ENCODE measurements at places on chromosomes 16 and 17. TPM values are rescaled to one million over a fixed set of nuclear protein-coding genes. Genes with fewer than 3 reads are reported as not detected.

DNA sequence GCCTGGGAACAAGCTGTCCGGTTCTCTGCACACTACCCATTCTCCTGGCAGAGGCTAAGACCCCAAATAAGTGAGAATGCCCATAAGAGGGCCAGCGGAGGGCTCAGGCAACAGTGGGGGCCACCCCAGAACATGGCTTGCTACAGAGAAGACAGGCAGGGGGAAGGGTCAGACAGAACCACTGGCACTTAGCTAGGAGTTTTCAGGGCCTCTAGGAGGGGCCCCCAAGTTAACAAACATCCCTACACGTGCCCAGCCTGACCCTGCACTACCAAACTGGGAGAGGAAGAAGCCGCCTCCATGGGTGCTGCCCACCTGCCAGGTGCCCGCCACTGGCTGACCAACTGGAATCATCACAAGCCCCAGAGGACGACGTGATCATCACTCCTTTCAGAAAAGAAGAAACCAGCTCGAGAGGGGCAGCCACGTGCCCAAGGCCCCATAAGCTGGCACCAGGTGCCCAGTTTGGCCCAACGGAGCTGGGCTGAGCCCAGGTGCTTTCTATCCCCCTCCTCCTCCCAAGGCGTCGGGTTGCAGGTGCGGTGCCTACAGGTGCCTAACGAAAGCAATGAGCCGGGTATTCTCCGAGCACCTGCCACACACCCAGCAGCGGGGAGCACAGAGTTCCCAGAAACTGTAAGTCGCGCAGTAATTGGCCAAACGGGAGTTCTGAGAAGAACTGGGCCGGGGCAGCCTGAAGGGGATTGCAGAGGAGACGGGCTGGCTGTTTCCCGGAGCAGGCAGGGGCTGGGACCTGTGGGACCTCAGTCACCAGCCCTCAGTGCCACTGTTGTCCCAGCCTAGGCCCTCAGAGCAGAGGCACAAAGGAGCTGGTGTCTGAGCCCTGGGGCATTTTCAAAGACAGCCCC lies 13.2 kb downstream of the RPH3AL start:
- no peak overlapping the region for H3K4me3 ChIP-seq
- no peak overlapping the region for H3K27ac ChIP-seq
- H3K27me3 ChIP-seq: no peaks in the 10 kb centered on the region
- H3K36me3 ChIP-seq: no peaks in the 10 kb centered on the region

GRCh38 chr17:81406117-81406953 lies 11.1 kb downstream of the BAHCC1 start:
- H3K4me1 ChIP-seq: peaks cover 15% of the 10 kb centered on the region
- peaks cover 22% of the 10 kb centered on the region for H3K27me3 ChIP-seq
- DNase-seq: no peak
- H3K27ac ChIP-seq: no peak overlapping the region

DNA sequence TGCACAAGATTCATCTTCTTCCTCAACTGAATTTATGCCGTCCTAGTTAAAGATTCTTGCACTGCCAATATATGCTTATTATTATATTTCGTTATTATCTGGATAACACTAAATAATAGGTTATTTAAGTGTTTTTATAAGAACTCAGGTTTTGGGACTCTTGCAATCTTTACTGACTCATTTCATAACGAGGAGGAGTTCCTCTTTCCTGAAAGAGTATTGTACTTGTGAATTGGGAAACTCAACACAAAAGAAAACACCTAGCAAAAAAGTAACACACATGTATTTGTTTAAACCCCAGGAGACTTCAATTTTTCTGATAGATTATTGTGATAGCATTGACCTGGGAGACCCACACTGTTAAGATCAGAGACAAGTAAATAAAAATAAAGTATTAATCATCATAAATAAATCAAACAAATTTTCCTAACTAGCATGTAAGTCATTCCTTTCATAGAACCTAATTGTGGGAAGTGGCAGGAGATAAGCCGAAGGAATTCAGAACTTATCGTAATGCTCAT lies 505.8 kb downstream of the KCNJ2 start:
- H3K4me3 ChIP-seq: no peak overlapping the region
- H3K4me1 ChIP-seq: peaks cover 7% of the 10 kb centered on the region
- H3K27me3 ChIP-seq: no peaks in the 10 kb centered on the region
- H3K36me3 ChIP-seq: no peaks in the 10 kb centered on the region
- H3K27ac ChIP-seq: no peak overlapping the region
- no peak for DNase-seq

DNA sequence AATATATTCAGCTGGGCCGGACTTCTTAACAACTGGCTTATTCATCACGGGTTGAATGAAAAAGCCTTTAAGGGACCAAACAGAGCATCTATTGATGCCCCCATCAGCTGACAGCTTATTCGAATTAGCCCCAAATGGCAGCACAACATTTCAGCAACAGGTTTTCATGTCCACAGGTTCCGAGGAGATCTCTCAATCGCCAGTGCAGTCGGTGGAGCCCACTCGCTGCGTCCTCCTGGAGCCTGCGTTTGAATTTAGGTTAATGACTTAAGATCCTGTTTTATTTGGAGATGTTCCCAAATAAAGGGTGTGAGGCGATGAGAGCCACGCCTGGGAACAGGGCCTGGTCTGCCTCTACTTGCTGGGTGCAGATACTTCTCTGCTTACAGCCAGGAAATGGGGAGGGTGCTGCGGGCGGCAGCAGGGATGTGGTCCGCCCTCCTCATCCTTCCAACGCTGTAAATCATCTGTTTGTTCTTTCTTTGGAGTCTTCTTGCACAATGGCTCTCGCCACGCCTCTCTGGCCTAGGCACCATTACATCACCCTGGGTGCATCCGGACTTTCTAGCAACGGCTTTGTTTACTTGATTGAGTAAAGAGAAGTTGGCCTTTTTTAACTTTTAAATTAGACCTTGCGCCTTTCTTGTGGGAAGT lies 22.6 kb downstream of the NDE1 start:
- H3K27me3 ChIP-seq: no peaks in the 10 kb centered on the region
- no peak overlapping the region for H3K4me3 ChIP-seq
- H3K27ac ChIP-seq: no peak overlapping the region
- DNase-seq: no peak

DNA sequence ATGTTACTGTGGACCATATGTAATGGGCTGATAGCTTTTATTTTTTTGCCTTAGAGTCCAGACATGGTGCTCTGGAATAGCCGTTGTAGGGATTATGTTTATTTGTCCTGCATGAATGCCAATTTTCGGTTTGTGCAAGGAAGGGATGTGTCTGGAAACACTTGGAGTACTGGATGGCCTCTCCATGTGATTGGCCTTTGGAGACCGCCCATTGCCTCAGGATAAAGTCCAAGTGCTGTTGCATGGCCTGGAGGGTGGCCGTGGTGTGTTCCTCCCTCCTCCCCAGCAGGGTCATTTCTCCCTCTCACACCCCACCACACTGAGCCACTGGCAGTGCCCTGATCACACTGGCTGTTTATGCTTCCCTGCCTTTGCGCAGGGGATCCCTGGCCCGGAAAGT lies 93.9 kb downstream of the MSI2 start:
- no peaks in the 10 kb centered on the region for H3K27me3 ChIP-seq
- no peak overlapping the region for H3K4me3 ChIP-seq
- H3K36me3 ChIP-seq: peaks cover 14% of the 10 kb centered on the region
- no peak for DNase-seq
- no peak overlapping the region for H3K27ac ChIP-seq

- H3K27me3 ChIP-seq: no peaks in the 10 kb centered on the region
- H3K36me3 ChIP-seq: no peaks in the 10 kb centered on the region
- H3K4me1 ChIP-seq: no peaks in the 10 kb centered on the region
- no peak overlapping the region for H3K4me3 ChIP-seq
These were observed 410.4 kb upstream of the MON1B start for GRCh38 chr16:76780556-76780955.

DNA sequence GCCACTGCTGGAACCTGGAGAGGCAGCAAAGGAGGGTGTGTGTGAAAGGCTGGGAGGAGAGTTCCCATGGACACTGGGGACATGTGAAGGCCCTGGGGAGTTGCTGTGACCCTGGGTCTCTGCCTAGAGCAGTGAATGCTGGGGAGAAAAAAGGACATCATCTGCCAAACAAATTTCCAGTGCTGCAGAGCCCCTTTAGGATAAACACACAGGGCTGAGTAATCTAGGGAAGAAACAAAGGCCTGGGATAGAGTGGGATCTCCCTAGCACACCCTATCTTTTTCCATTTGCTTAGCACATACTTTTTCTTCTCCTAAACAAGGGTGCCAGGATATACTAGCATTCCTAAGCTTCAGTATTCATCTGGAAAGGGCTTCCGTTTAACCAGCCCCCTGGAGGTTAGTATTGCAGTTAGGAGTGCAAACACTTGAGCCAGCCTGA lies 3.3 kb upstream of the HIGD1B start:
- H3K4me1 ChIP-seq: peaks cover 10% of the 10 kb centered on the region
- no peak for DNase-seq
- H3K4me3 ChIP-seq: no peak overlapping the region
- H3K36me3 ChIP-seq: no peaks in the 10 kb centered on the region
- no peaks in the 10 kb centered on the region for H3K27me3 ChIP-seq

DNA sequence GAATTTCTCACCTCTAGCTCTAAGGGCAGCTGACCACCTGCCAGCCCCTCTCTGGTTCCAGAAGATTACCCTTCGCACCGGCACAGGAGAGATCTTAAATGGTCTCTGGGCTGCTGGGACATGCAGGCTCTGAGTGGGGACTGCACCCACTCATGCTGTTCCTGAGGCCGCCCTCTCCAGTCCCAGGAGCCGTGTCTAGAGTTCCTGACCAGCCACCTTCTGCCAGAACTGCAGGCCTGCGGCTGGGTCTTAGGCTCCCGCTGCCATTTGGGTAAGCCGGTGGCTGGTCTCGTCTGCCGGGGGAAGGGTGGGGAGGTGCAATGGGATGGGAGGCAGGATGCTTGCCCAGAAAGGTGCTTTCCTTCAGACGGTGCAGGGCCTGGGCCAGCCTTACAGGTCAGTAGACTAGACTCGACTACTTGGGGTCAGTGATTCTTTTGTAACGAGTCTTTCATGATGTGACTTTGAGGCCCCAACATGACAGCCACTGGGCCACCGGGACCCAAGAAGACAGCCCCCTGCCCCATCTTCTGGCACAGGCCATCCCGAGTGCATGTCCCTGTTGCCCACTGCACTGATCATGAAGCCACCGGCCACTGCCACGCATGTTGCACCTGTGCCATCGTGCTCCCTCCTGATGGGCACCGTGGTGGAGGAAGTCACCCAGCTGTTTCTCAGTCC lies 26.4 kb downstream of the B9D1 start:
- H3K4me3 ChIP-seq: no peak overlapping the region
- H3K4me1 ChIP-seq: peaks cover 17% of the 10 kb centered on the region
- no peak overlapping the region for H3K27ac ChIP-seq
- DNase-seq: no peak
- no peaks in the 10 kb centered on the region for H3K36me3 ChIP-seq

- no peak overlapping the region for H3K4me3 ChIP-seq
- no peak for DNase-seq
- H3K27me3 ChIP-seq: no peaks in the 10 kb centered on the region
- H3K36me3 ChIP-seq: no peaks in the 10 kb centered on the region
- no peak overlapping the region for H3K27ac ChIP-seq
- H3K4me1 ChIP-seq: no peaks in the 10 kb centered on the region
These were observed 66.0 kb upstream of the HAS3 start for GRCh38 chr16:69039333-69039941.

DNA sequence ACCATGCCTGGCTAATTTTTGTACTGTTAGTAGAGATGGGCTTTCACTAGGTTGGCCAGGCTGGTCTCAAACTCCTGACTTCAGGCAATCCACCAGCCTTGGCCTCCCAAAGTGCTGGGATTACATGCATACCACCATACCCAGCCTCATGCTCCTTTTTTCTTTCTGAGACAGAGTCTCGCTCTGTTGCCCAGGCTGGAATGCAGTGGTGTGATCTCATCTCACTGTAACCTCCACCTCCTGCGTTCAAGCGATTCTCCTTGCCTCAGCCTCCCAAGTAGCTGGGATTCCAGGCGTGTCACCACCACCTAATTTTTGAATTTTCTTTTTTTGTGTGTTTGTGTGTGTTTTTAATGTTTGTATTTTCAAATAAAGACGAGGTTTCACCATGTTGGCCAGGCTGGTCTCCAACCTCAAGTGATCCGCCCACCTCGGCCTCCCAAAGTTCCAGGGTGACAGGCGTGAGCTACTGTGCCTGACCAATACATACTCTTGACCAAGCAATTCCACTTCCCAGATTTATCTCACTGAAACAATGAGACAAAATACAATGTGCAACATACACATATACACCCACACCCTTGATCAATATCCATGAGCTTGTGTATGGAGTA lies 5.0 kb downstream of the GRB2 start:
- H3K27me3 ChIP-seq: no peaks in the 10 kb centered on the region
- no peaks in the 10 kb centered on the region for H3K4me1 ChIP-seq
- no peak for DNase-seq
- no peak overlapping the region for H3K4me3 ChIP-seq
- no peak overlapping the region for H3K27ac ChIP-seq
- H3K36me3 ChIP-seq: no peaks in the 10 kb centered on the region

DNA sequence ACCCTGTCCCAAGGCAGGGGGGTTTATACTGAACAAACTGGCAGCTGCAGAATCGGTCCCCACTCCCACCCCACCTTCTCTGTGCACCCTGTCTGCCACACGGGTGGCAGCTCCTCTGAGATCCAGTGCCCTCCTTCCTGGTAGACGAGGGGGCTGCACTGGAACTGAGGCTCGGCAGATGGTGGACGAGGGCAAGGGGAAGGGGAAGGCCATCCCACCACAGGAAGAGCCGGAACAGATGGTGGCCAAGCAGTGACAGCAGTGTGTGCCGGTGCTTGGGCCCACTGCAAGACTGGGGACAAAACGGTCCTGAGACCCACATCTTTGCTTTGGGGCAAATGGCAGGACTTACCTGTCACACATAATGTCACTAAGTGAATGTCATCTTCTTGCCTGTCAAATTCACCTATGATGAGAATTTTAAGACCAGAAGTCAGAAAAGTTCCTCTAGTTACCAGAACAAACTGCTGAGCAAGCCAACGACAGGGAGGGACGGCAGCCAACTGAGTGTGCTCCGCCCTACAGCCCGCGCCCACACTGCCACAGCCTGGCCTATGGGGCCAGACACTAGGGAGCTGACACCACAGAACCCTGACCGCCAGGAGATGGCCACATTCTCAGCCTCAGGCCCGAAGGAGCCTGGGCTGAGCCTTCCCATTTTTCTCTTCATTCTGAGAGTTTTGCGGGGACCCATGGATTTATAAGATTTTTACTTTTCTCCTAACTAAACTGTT lies 14.4 kb downstream of the NTAN1 start:
- no peaks in the 10 kb centered on the region for H3K27me3 ChIP-seq
- no peaks in the 10 kb centered on the region for H3K4me1 ChIP-seq
- H3K36me3 ChIP-seq: peaks cover 15% of the 10 kb centered on the region
- DNase-seq: no peak

STX1B gene
- 20.2 TPM for total RNA-seq

GLP2R gene
- total RNA-seq: not detected

WFDC1 gene
- 1.1 TPM for total RNA-seq

ZSCAN10 gene
- total RNA-seq: 209 TPM

PRSS36 gene
- total RNA-seq: 1.3 TPM

CHST5 gene
- 0.15 TPM for total RNA-seq

PSMC5 gene
- 162 TPM for total RNA-seq
